ENCODE measurements at places on chromosomes 7 and 10.

GRCh38 chr7:121563177-121563576 is 167.1 kb upstream of the FAM3C start:
- DNase-seq, result no peak

DNA sequence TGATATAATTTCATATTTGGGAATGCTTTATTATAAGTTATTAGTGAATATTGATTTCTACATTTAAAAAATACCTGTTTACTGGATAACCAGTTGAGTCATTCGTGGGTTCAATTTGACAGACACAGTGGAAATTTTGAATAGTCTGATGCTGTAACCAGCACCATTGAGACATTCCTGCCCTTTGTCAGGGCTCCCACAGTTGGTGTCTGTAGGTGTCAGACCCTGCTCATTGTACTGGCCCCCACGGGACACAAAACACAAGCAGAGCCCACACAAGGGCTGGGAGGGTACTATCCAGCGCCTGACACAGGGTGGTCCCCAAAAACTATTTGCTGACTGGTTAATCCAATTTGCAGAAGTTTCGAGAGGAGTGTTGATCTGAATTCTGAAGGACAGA is 35.9 kb downstream of the EEPD1 start:
- DNase-seq, result no peak

GRCh38 chr10:29098423-29098822 is 190.4 kb upstream of the LYZL1 start:
- no peak for DNase-seq

DNA sequence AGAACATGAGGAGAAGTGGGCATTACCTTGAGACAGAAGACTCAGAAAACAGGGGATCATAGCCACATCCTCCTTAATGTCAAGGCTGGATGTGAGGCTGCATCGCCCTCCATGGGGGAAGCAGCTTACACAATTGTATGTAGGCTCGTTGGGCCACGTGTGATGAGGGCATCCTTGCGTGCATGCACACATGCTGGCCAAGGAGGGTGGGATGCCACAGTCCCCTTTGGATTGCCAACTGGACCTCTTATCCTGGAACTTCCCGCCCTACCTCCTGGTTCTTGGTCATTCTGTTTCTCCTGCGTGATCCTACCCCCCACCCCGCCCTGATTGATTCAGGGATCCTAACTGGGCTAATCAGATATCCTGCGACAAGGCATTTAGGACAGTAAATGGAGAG is 102.0 kb downstream of the PRKAG2 start:
- DNase-seq, result no peak

GRCh38 chr7:84123965-84124547 is 70.5 kb downstream of the SEMA3A start:
- DNase-seq, result no peak

- no peak for DNase-seq
Observed at GRCh38 chr7:151110236-151110940, 24.1 kb downstream of the AGAP3 start.

- DNase-seq, result no peak
Observed at GRCh38 chr10:69732826-69733150, 68.9 kb upstream of the COL13A1 start.

GRCh38 chr10:107011105-107011504 is 153.4 kb downstream of the SORCS1 start:
- no peak for DNase-seq

- no peak for DNase-seq
Observed at GRCh38 chr10:104255311-104255981, 754 bp downstream of the GSTO1 start.

DNA sequence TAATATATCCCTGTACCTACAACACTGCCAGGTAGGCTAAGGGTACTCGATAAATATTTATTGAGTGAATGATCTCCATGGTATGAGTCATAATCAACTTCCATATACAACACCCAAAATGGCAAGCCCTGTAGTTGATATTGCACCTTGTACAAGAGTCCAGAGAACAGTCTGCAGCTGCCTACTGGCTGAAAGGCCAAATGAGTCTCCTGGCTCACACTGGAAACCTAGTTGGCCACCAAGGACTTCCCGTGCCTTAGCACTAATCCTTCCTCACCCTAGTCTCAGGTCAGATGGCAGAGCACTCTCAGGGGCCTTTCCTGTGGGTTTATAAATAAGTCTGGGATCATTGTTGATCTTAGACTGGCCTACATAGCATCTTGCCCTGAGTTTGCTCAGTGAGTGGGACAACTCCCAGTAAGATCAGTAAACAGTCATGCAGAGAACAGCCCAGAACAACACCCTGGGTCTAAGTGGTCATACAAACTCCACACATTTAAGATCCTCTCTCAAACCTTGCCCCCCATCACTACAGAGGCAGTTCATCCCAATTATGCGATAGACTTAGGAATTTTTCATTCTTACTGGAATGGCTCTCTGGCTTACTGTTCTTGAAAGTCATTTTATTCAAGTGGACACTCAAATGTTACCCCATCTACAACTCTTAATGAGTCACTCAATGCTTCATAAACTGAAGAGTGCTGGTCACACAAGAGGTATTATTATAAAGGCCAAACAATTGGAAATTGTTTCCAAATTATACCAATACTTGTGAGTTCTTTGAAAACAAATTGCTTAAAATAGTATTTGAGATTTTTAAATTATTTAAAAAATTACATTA is 14.7 kb upstream of the SLC16A9 start:
- no peak for DNase-seq

DNA sequence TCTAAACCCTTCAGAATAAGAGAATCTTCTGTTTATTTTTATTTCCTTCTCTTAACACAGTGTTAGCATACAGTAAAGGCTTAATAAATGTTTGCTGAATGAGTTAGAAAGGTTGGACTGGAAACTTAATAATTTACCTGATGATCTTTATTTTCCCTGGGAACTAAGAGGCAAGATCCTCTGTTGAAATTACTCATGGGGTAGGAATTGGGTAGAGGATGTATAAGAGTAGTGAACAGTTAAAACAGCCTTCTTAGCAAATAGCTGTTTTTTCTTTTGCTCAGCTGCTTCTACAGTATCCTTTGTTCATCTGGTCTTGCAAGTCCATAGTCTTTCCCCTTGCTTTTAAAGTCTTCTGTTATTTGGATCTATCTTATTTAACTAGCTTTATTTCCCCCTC is 80.0 kb downstream of the AKAP9 start:
- DNase-seq, result no peak

GRCh38 chr10:10777279-10777678 is 240.4 kb upstream of the CELF2 start:
- no peak for DNase-seq

DNA sequence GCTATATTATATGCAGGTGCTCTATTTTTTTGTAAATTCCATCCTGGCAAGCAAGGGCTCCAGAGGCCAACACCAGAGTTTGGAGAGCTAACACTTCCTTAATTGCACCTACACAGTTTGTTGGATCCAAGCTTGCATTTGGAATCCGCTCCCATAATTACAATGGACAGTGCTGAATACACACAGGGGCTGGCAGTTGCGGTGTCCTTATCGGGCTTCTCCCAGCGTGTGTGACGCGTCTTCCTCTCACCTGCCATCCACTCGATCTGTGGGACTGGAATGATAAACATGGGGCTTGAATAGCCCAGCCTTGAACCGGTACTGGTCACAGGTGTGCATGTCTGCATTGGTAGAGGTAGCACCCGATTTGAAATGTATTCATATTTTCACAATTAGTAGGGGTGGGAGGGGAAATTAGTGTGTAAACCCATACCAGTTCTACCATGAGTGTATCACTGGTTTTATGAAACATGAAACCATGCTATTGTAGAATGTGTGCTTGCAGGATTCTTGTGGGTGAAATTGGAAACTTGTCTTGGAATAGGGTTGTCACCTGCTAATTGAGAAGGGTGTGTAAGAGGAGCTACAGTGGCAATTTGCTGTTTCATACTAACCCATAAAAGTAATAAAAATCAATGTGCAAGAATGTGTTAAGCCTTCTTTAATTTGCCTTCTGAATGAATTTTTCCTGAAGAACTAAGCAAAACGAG is 316.5 kb downstream of the WDR11 start:
- DNase-seq, result no peak

DNA sequence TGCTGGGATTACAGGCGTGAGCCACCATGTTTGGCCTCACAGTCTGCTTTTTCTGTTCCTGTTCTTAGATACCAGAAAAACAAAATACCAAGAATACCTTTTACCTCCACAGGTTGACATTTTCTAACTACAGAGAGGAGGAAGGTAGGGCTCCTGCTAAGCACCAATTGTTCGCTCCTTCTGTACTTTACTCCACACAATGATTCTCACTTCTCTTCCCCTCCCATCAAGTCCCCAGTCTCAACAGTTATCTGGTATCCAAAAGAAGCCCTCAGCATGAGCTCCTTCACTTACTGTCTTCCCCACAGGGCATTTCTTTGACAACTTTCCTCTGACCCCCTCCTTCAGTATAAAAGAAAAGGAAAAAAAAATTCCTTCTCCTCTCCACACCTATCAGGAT is 47.7 kb upstream of the ZNF800 start:
- DNase-seq, result no peak

DNA sequence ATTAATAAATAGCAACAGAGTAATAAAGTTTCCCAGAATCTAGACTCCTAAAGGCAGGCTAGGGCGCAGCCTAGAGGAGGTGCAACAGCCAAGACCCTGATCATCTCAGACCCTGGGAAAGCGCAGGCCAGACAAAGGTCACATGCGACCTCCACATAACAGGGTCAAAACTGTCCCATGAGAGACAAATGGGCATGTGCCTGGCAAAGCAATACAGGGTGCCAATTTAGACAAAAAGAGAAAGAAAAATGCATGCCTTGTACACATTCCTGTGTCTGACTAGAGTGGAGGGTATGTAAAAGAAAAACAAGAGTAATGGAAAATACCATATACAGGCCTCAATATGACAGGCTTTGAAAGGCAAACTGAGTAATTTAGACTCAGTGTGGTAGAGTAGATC is 22.2 kb downstream of the MPP7 start:
- DNase-seq, result no peak
